ENCODE measurements at places on chromosomes 5 and 9.

DNA sequence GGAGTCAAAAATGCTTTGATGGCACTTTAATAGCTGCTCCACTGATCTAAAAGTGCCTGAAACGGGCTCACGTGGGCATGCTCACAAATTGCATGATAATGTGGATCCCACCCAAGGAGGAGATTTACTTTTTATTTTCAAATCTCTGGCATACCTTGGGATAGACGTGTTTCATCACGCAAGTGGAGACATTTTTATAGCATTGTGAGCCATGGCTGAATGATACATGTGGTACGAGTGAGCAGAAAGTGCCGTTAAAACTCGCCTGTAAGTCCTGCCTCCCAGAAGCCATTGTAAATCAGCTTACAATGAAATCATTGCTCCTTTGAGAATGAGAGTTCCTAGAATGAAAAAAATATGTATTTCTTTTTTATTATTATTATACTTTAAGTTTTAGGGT lies 514.7 kb downstream of the MAT2B start:
- no peak for DNase-seq

- no peak for DNase-seq
These were observed 194.5 kb downstream of the ICE1 start for GRCh38 chr5:5617024-5617423.

DNA sequence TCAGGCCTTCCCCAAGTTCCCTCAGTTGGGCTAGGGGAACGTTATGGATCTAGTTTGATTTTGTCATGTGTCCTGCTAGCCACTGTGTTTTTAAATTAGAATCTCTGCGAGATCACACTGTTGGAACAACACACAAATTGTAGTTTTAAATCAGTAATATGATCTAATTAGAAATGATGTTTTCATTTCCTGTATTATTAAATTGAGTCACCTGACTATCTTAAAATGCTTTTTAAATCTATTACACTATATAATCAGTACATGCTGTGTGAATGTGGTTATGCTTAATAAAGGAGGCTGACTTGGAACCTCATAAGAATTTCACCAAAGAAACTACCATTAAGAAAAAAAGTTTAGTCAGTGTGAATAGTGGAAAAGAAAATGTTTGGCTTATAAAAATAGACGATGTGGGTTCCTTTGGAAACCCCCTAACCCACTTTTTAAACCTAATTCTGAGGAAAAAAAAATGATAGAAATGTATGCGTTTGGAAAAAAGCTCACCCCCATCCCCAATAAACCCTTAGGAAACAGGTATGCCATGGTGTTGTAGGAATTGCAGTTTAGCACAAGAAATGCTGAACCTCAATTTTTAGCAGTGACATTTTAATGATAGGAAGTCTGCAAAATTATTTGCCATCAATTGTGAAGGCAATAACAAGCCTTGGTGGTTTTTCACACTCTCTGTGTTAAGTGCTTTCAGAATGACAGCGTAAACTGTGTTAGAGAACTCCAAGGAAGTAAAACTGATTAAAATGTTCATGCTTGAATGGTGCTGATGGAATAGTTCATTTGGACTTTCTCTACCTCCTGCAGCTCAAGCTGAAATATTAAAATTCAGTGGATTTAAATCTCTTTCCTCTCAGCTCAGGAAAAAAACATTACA lies 59.0 kb downstream of the TLE4 start:
- DNase-seq = no peak

DNA sequence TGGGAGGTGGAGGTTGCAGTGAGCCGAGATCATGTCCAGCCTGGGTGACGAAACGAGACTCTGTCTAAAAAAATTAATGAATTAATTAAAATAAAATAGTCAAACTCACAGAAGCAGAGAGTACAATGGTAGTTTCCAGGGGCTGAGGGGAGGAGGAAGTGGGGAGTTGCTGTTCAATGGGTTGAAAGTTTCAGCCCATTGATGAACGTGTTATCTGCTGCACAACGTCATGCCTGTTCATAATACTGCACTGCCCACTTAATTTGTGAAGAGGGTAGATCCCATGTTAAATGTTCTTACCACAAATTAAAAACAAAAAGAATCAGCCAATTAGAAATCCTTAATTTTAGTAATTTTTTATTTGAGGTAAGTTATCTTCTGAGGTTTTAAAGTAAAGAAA lies 16.4 kb upstream of the RUFY1 start:
- DNase-seq = no peak

GRCh38 chr9:91065231-91066041 lies 263.8 kb downstream of the SYK start:
- DNase-seq = no peak

GRCh38 chr9:15618540-15619331 lies 65.9 kb downstream of the CCDC171 start:
- no peak for DNase-seq

GRCh38 chr5:56725711-56726411 lies 89.5 kb upstream of the MAP3K1 start:
- DNase-seq = no peak

- DNase-seq = no peak
These were observed 192.1 kb upstream of the DMRT1 start for GRCh38 chr9:649128-650074.

GRCh38 chr5:150358261-150359095 lies 981 bp downstream of the TCOF1 start:
- DNase-seq = peak; percentile 13

DNA sequence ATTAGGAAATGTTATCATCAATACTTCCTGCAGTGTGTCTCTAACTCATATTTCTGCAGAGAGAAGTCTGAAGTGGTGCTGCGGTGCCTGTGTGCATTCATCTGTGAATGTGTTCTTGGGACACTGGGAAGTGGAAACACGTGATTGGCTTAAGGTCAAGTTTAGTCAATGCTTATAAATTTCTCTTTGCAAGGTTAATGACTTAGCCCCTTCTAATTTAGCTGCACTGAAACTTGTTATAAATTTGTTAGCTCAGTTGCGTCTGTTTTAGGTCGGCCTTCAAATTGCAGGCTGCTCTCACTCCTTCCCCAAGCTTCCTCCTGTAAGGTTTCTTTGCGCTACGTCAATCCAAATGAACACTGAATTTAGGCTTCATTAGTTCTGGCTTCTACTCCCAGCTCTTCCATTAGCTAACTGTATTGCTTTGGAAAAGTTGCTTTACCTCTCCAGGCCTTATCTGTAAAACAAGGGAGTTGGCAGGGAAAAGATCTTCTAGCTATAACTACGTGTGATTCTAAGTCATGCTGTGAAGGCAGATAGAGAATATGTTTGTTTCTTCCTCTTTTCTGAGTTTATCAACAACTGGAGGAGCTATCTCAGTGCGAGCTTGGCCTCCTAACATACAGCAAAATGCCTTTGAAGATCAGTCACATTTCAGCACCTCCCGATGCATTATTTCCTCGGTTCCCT lies 341.8 kb downstream of the NFIB start:
- DNase-seq = no peak

GRCh38 chr9:1353291-1353690 lies 303.1 kb downstream of the DMRT2 start:
- DNase-seq = no peak

- no peak for DNase-seq
These were observed 222.4 kb downstream of the DOCK8 start for GRCh38 chr9:437066-437465.

GRCh38 chr9:1514250-1514649 lies 464.1 kb downstream of the DMRT2 start:
- DNase-seq = no peak

DNA sequence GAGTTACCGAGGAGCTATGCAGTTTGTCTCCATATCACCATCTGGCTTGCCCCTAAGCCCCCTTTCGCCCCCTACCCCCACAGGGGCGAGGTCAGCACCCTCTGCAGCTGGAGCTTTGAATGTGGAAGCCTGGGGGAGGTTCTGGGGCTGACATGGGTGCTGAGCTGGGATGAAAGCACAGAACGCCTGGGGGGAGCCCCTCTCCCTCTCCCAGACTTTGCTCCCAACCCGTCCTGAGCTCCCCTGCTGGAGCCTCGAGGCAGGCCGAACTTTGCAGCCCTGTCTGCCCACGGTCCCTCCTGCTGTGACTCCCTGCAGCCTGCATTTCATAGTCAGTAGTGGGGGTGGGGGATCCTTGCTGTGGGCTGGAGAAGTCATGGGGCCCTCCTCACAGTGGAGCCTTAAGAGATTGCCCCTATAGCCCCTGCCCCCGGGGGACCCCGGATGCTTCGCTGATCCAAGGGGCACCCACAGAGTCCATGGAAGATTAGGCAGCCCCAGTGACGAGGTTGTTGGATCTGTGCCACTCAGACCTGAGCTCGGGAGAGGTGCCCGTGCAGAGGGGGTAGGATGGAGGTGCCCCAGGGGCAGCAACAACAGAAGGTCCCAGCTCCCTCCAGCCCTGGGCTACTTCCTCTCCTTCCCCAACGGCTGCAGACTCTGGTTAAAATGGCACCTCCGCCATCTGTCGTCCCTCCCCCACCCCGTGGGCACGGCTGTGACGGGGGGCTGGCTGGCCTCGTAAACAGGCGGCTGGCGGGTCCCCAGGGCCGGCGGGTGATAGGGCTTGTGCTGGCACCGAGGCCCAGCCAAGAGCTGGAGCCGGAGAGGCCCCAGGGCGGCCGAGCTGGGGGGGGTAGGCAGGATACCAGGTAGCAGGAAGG lies 162.0 kb downstream of the C9orf50 start:
- peak; percentile 50 for DNase-seq

DNA sequence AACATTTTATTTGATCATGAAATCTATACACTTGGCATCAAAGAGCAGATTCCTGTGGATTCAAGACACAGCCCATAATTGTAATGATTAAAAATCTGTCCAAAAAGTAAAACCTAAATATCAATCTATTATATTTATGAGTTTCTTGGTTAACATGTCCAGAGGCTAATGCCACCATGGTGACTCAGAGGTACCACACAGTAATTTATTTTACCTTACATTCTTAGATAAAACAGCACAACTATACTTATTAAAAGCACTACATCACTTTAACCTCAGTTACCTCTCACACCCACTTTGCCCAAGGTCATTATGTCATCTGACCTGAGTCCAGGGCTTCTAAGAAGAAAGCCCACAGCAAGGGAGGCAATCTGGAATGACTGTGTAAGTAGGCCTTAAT lies 519.2 kb downstream of the RASEF start:
- no peak for DNase-seq

DNA sequence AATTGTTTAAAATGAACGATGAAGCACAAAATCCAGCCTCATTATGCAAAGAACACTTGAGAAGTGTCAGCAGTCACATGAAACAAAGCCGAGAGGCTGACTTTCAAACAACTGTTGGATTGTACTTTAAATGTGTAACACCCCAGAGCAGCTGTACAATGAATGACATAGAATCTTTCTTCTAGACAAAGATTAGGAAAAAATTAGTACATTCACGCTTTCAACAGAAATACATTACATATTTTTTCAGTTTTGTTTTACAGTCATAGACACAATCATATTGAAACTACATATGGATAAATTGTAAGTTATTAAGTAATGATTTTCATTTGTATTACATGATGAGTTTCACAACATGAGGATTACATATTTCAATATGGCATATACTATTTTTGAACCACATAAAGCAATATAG lies 10.6 kb upstream of the AGXT2 start:
- no peak for DNase-seq

GRCh38 chr5:124259017-124259416 lies 487.4 kb downstream of the ZNF608 start:
- DNase-seq = no peak

GRCh38 chr5:172168311-172168710 lies 19.7 kb downstream of the STK10 start:
- no peak for DNase-seq

- DNase-seq = no peak
These were observed 315.6 kb downstream of the TRIM32 start for GRCh38 chr9:117002686-117003085.

DNA sequence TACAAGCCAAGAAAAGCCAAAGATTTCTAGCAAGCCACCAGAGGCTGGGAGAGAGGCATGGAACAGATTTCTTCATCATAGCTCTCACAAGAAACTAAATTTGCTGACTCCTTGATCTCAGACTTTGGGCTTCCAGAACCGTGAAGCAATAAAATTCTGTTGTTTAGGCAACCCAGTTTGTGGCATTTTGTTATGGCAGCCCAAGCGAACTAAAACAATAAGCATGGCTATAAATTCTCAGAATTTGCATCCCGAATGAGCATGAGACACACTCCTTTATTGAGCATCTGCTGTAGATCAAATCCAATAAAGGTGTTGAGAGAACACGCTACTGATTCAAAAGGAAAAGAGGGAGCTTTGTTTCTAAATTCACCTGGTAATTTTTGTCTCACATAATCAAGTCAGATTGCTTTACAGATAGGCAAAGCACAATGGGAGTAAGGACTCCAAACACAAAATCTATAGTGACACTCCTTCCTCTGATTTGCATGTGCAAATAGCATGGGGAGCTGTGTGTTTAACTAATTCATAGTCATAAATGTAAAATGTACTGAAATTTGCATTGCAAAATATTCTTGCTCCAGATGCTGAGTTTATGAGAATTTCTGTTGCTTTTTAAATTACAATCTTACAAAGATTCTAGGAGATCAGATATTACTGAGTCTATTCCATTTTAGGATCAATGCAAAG lies 308.7 kb downstream of the MED10 start:
- no peak for DNase-seq

- DNase-seq = no peak
These were observed 159.6 kb downstream of the ACTL7B start for GRCh38 chr9:108696156-108696555.

DNA sequence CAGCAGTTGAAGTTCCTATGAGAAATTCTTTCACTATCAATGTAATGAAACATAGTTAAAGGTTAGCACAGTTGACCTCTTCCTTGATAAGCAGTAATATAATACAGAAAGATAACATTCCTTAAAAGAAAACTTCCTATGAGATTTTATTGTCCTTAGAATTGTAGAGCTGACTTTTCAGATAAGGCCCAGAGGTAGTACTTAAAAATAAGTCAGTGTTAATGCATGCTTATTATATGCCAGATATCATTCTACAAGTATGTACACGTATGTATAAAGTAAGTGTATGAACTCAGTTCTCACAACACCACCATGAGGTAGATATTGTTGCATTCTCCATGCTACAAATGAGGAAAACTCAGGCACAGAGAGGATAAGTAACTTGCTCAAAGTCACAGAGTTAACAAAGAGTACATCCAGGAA lies 15.3 kb downstream of the AP3S1 start:
- DNase-seq = no peak

GRCh38 chr5:2960294-2960693 lies 208.8 kb upstream of the IRX2 start:
- no peak for DNase-seq

GRCh38 chr9:21711504-21711903 lies 90.9 kb upstream of the MTAP start:
- no peak for DNase-seq

DNA sequence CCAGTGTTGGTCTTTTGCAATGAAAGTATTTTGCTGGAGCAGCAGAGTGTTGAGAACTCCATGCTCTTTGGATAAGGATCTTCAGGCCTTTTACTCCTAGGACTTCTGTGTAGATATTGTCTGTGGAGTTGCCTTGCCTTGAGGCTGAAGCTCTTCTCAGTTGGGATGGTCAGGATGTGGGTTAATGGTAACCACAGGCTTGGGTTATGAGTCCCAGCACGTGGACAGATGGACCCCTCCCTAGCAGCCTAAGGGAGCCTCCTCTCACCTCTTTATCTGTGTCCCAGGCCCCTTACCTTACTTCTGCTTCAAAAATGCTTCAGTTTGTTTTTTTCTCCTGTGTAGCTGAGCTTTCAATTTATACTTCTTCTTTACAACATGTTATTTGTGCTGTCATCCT lies 109.9 kb downstream of the MEGF10 start:
- DNase-seq = no peak

- DNase-seq = no peak
These were observed 94.0 kb downstream of the SMARCA2 start for GRCh38 chr9:2109069-2109650.

- DNase-seq = no peak
These were observed 92.1 kb downstream of the RXRA start for GRCh38 chr9:134418354-134418753.

Data from HL-60 (cell line).